ENCODE measurements at places on chromosomes 1 and 21.

DNA sequence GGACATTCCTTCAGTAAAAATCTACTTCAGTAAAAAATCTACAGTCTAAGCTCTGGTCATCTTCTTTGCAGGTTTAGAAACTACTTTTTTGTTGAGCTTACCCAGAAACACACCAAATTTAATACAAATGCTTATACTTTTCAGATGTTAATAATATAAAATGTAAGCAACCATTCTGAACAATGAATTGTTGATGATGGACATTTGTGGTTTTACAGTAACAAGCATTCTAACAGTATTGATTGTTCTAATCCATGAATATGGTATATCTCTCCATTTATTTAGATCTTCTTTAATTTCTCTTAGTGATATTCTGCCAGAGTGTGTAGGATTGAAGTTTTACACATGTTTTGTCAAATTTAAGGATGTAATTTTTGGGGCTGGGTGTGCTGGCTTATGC, 27.0 kb upstream of the SRSF10 start:
- H3K4me1 ChIP-seq = no peaks in the 10 kb centered on the region
- no peak overlapping the region for H3K27ac ChIP-seq
- H3K36me3 ChIP-seq = no peaks in the 10 kb centered on the region
- no peak for DNase-seq
- H3K4me3 ChIP-seq = no peak overlapping the region
- H3K27me3 ChIP-seq = no peaks in the 10 kb centered on the region

- H3K4me3 ChIP-seq = no peak overlapping the region
- DNase-seq = no peak
- H3K27ac ChIP-seq = no peak overlapping the region
- H3K27me3 ChIP-seq = no peaks in the 10 kb centered on the region
Measured at GRCh38 chr1:6409053-6409452, 10.7 kb downstream of the HES2 start.

DNA sequence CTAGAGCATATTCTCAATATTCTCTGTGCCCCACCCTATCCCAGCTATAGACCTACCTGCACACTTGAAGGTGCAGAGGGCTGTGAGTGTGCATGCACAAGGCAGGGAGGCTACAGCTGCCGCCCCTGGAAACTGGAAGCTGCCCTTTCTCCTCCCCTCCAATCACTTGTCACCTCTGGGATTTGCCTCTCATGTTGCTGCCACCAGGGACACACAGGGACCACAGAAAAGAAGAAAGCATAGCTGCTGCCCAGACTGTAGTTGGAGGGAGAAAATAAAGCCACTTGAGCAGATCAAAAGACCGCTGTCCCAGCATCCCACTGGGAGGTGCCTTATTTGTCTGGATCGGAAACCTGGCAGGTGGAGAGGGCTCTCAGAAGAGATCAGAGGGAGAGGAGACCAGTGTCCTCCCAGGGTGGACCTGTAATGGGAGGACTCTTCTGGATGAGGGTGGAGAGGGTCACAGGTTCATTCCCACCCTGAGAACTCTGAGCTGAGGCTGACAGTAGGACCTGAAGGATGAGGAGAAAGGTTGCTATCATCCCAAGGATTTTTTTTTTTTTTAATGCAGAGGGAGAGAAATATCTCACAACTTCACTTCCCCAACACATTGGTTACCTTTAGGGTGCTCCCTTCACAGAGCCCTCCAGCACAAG, 7.6 kb upstream of the INPP5B start:
- no peak for DNase-seq
- no peak overlapping the region for H3K4me3 ChIP-seq
- H3K4me1 ChIP-seq = no peaks in the 10 kb centered on the region

GRCh38 chr1:19450811-19451515, 34.4 kb downstream of the CAPZB start:
- no peaks in the 10 kb centered on the region for H3K27me3 ChIP-seq
- H3K27ac ChIP-seq = peak overlapping the region; percentile 35
- no peaks in the 10 kb centered on the region for H3K4me1 ChIP-seq
- no peak for DNase-seq

- H3K27me3 ChIP-seq = no peaks in the 10 kb centered on the region
- H3K4me3 ChIP-seq = no peak overlapping the region
- DNase-seq = no peak
- H3K4me1 ChIP-seq = no peaks in the 10 kb centered on the region
Measured at GRCh38 chr1:6331543-6332273, 61.9 kb downstream of the ACOT7 start.

GRCh38 chr1:181541458-181541857, 58.1 kb downstream of the CACNA1E start:
- no peak overlapping the region for H3K4me3 ChIP-seq
- H3K4me1 ChIP-seq = no peaks in the 10 kb centered on the region
- H3K27ac ChIP-seq = no peak overlapping the region
- no peaks in the 10 kb centered on the region for H3K36me3 ChIP-seq

Data from right lobe of liver (tissue), 6 donors.